ENCODE measurements at places on chromosomes 3 and 15.

DNA sequence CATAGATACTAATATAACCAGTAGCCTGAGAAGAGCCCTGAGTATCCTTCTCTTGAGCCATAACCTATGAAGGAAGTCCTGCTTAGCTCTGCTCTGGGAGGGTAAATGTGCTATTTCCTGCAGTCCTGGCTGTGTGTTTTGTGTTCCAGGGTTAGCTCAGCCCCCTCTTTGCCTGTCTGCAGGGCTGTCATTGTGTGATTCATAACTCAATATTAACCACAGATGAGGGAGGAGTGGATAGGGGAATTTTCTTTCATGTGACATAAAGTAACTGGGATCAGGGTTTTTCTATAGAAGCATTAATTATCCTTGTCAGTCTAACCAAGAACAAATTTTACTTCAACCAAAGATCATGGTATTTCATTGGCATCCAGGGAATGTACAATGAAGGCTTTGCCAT is 183.3 kb upstream of the ZBTB20 start:
- H3K4me3 ChIP-seq, result no peak overlapping the region
- no peaks in the 10 kb centered on the region for H3K4me1 ChIP-seq
- DNase-seq, result no peak
- no peak overlapping the region for H3K27ac ChIP-seq
- H3K27me3 ChIP-seq, result no peaks in the 10 kb centered on the region

GRCh38 chr3:40201770-40202169 is 107.7 kb upstream of the EIF1B start:
- no peaks in the 10 kb centered on the region for H3K27me3 ChIP-seq
- no peaks in the 10 kb centered on the region for H3K4me1 ChIP-seq

DNA sequence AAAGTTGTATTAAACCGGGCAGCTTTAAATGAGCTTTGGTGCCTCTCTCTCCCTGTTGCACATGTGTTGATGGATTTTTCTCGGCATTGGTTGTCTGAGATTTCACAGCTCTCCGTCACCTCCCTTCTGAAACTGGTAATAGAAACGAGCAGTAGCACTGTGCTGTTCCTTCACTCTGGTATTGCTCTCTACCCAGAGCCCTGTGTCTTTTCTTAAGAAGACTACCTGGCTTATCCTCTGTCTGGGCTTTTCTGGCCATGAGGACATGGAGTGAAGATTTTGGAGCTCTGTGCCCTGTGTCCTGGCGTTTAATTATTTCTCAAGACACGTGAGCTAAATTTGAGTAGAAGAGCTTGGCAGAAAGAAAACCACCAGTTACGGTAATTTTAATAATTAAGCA is 209.6 kb upstream of the EIF1B start:
- H3K36me3 ChIP-seq, result peaks cover 1% of the 10 kb centered on the region
- no peaks in the 10 kb centered on the region for H3K4me1 ChIP-seq
- no peak overlapping the region for H3K27ac ChIP-seq
- peaks cover 23% of the 10 kb centered on the region for H3K27me3 ChIP-seq
- no peak for DNase-seq
- H3K4me3 ChIP-seq, result no peak overlapping the region

GRCh38 chr3:169744366-169745054 is 20.4 kb downstream of the TERC start:
- no peak for DNase-seq
- H3K27me3 ChIP-seq, result peaks cover 44% of the 10 kb centered on the region
- no peaks in the 10 kb centered on the region for H3K36me3 ChIP-seq
- H3K27ac ChIP-seq, result no peak overlapping the region

- no peaks in the 10 kb centered on the region for H3K36me3 ChIP-seq
- H3K4me1 ChIP-seq, result no peaks in the 10 kb centered on the region
- peaks cover 18% of the 10 kb centered on the region for H3K27me3 ChIP-seq
- H3K27ac ChIP-seq, result no peak overlapping the region
- no peak overlapping the region for H3K4me3 ChIP-seq
Observed at GRCh38 chr15:98628216-98628615, 20.1 kb upstream of the IGF1R start.

DNA sequence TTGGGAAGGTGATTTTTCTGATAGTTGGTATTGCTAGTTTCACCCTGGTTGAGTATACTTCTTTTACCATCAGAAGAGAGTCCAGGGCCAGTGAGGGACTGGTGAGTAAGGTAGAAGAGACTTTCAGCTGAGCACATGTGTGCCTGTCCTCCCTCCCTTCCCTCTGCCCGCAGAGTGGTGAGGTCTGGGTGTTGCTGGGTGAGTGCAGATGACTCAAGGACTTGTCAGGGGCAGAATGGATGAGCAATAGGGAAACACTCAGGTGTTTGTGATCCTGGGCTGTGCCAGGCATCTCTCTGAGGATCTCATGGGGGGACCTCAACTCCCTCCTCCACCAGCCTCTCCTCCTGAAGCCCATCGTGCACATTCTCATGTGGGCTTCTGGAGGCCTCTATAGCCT is 76.0 kb upstream of the GSK3B start:
- no peaks in the 10 kb centered on the region for H3K4me1 ChIP-seq
- no peak for DNase-seq
- no peaks in the 10 kb centered on the region for H3K36me3 ChIP-seq
- H3K4me3 ChIP-seq, result no peak overlapping the region
- no peak overlapping the region for H3K27ac ChIP-seq

GRCh38 chr3:107450254-107450893 is 72.4 kb upstream of the BBX start:
- H3K27me3 ChIP-seq, result peaks cover 9% of the 10 kb centered on the region
- no peaks in the 10 kb centered on the region for H3K36me3 ChIP-seq
- no peaks in the 10 kb centered on the region for H3K4me1 ChIP-seq

Data from central memory CD8-positive, alpha-beta T cell (primary cell).